Kidney glomerular epithelial cell (primary cell): ENCODE measurements at places on chromosomes 11 and 22.
A peak's percentile ranks its signal among the peaks of the same experiment; 100 is the strongest.

DNA sequence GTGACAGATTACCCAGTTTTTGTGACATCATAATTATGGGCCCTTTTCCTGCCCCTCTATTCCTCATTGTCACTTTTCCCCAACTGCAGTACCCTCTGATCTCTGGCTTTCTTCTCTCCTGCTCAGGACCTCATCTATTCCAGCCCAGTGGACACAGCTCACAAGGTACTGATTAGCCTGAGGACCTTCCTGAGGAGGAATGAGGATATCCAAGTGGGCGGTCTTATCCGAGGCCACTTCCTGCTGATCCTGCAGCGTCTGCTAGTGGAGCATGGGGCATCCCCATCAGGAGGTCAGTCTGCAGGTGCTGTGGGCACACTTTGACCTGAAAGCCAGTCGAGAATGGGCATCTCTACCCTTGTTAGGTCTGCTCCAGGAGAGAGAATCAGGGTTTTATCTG lies 24.5 kb upstream of the CCDC134 start:
- peak; percentile 36 for DNase-seq

GRCh38 chr11:102139081-102139498 lies 28.8 kb downstream of the YAP1 start:
- DNase-seq: no peak

DNA sequence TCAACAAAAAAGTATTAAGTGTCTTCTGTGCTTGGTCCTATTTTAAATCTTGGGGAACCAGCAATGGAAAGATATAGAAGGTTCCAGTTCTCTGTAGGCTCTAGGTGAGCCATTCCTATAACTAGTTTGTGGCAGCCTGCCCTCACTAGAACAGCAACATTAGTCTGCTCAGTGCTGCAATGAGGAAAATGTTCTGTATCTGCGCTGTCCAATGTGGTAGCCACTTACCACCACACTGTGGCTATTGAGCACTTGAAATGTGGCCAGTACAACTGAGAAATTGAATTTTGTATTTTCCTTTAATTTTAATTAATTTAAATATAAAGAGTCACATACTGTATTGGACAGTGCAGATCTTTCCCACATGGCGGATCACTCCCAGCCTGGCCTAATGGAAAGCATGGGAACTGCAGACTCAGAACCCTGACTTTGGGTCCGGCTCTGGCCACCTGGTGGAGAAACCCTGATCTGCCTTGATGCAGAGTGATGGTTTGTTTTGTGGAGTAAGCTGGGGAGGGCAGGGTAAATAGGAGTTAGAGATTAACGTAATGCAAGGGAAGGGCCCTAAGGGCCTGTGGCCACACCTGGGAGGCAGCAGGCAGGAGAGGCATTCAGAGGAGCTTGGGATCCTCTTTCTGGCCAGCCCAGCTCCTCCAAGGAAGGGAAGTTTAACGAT lies 101.0 kb downstream of the ME3 start:
- peak; percentile 14 for DNase-seq

DNA sequence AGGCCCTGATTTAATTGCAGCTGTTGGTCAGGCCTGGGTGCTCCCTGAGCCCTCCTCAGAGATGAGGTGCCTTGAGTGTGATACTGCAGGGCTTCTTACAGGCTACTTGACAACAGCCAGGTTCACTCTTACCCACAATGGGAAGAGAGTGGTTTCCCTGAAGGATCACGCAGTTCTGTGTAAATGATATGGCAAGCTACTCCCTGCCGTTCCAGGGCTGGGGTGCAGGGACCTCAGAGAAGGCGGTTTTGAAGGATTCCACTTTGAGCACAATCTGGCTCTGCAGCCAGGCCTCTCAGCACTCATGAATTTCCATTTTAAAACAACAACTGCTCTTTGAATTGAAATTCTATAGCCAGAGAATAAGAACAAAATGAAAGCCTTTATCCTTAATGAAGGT lies 92.9 kb downstream of the SLC17A6 start:
- no peak for DNase-seq

DNA sequence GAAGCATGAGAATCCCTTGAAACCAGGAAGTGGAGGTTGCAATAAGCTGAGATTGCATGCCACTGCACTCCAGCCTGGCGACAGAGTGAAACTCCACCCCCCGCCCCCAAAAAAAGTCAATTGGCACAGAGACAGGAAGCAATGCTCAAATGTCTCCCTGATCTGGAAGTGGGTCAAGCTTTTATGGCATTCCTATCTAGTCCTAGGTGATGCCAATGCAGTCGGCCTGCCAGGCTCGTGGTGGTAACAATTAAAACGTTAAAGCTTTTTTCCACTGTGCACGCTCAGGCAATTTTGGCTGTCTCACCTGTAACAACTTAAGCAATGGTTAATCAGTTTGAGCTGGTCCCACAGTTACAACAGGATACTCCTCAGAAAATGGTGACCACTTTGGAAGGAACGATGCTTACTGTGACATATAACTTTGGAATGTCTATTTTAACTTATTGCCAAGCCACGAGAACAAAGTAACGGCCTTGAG lies 18.9 kb upstream of the PISD start:
- DNase-seq: peak; percentile 23

DNA sequence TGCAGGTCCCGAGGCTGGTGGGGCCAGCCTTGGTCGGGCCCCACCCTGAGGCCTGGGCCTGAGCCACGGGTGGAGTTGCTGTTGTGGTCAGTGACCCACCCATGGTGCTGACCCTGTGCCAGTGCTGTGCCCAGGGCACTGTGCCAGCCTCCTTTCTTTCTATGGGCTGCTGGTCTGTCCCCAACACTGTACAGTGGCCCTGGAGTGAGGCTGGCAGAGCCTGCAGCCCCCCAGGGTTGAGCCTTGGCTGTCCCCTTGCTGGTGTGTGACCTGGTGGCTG lies 1235.7 kb downstream of the BRD1 start:
- DNase-seq: no peak

- peak; percentile 38 for DNase-seq
Observed at GRCh38 chr11:63768237-63769041, at the start of gene ZFTA. TSS of gene ZFTA (minus strand) at chr11:63768775. CDS start at chr11:63768622, 153 bp downstream.

DNA sequence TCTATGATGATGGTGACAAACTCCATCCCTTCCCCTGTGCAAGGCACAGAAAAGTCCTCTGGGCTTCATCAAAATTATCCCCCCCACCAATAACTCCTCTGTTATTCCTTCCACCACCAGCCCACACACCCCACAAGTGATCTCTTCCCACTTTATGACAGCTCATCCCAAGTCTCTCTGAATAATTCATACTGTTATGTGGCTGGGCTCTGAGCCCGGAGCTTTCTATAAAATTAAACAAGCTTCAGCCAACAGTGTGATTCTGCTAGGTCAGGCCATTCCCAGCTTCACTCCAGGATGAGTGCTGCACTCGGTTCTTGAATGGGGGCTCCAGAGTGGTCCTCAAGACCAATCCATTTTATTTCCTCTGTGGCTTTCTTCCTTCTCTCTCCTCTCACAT lies 83.0 kb downstream of the INSC start:
- no peak for DNase-seq

DNA sequence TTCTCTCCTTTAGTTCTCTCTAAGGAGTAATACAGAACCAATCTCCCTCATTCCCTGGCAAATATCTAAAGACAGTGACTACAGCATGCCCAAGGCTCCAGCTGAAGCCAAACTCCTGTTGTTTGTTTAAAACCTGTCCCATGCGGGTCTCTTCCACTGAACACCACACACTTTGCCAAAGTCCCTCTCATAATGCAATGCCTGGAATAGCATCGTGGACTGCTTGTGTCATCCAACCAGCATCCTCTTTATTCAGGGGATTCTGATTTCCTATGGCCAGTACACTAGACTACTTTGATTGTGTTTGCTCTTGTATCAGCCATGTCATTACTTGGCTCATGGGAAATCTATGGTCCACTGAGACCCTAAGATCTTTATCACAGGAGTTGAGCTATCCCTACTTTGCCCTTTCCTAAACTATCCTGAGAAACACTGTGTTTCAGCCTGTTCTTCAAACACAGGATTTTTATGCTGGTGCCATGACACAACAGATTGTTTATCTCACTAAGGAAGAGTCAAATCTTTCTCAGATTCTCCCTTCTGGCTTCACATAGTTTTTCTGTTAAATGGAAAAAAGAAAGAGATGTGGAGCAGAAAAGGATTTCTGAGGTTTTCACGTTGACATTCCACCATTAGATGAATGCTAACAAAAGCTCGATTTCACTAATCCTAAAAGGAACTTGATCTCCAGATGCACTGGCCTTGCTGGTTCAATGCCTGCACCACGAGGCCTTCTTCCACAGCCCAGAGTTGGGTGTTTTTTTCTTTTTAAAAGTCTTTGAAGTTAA lies 15.9 kb upstream of the IRAG1 start:
- DNase-seq: no peak

DNA sequence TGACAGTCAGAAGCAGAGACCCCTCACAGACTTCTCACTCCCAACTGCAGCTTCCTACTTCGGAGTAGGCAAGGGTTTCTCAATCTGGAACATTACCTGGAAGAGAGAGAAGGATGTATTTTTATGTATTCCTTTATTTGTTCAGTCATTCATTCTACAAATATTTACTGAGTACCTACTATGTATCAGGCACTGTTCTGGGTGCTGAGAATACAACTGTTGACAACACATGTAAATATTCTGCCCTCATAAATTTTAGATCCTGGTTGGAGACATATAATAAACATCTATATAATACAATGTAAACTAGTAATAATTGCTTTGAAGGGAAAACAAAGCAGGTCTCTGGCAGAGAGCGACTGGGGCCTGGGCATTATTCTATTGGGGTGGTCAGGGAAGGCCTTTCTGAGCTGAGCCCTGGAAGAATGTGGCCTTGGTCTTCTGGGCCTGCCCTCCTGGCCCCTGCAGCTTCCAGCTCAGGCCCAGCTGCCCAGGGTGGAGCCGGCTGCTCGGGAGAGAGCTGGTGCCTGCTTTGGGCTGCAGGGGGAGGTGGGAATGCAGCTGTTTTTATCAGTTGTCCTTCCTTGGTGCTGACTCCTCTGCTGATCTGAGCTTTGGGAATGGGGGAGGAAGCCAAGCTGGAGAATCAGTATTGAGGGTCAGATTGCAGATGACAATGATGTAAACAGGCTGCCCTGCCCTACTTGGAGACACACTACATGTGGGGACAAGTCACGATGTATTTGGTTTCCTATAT lies 46.8 kb downstream of the PKNOX2 start:
- no peak for DNase-seq

GRCh38 chr11:117011541-117011898 lies 86.7 kb downstream of the SIK3 start:
- no peak for DNase-seq

GRCh38 chr11:119615882-119616196 lies 113.2 kb downstream of the NECTIN1 start:
- DNase-seq: no peak

DNA sequence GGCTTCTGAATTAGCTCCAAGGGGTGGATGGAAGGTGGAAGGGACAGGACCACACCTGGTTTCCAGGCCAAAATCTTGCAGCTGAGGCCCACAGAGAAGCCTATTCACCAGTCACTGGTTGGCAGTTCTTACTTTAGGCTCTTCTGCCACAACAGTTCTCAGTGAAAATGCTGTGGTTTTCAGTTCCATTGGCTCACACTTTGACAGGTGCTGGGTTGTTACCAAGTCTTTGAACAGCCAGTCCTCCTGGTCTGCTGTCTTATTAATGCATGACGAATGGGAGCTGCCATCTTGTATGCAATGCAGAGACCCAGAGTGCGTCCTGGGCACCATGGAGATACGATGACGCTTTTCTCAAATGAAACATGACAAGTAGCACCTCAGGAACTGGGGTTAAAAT lies 232.0 kb upstream of the ZBED5 start:
- DNase-seq: no peak

DNA sequence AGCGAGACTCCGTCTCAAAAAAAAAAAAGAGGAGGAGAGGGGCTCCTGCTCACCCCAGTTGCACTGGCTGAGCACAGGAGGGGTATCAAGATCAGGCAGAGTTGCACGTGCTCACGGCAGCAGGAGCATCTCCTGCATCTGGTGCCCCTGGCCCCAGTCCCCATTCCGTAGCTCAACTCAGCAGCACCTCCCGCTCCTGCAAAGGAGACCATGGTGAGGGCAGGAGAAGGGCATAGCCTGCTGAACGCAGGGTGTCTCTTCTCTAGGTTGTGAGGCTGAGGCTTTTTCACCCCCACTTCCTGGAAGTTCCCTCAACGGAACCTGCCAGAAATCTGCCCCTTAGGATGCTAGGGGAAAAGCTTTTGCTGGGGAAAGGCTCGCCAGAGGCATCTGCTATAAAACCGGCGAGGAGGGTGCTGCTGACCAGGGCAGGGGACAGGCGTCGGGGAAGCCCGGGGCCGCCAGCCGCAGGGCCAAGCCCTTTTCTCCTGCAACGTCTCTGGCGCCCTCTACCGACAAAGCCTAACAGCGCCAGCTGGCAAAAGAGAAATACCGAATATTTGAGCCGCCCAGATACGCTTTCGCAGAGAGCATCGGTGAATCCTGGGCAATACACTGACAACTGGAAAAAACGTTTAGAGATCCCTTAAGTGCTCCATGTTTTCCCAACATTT lies 1.0 kb upstream of the PPP6R2 start:
- peak; percentile 71 for DNase-seq

DNA sequence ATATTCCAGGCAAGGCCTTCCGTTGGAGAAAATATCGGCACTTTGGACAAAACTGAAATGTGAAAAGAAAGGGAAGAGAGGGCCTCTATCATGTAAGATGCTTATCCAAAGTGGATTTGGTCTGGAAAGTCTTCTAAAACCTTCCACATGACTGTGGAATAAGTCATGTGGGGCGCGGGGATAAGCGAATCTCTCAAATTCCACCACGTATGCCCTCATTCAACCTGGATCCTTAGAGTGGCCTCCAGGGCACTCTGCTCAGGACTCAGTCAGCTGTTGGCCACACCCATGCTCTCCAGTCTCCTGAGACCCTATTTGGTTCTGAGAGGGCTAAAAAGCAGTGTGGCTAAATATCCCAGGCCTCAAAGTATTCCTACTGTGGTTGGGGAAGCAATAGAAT lies 2.0 kb upstream of the TIMP3 start:
- no peak for DNase-seq

GRCh38 chr11:84128840-84129239 lies 842.7 kb upstream of the CCDC90B start:
- no peak for DNase-seq

DNA sequence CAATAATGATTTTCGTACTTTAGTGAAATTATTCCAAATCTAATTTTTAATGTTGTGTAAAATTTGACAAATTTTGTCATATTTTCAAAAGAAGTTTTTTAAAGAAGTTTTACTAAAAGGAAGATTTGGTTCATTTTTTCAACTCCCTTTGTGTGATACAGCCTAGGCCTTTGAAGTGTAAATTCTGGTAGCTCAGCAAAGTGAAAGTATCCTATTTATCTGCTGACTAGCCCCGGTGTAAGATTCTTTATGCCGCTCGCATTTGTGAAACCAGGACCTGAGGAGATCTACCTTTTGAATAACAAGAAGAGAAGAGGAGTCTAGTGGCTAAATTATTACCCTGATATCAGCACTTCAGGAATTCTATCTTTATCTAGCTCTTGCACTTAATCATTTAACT lies 177.4 kb downstream of the JRKL start:
- peak; percentile 4 for DNase-seq

- DNase-seq: no peak
Observed at GRCh38 chr11:84833488-84834088, 793.6 kb downstream of the DLG2 start.

GRCh38 chr11:86415026-86415425 lies 40.3 kb downstream of the CCDC81 start:
- no peak for DNase-seq
